Fibroblast of villous mesenchyme (primary cell): ENCODE measurements at places on chromosomes 2 and 18.
A peak's percentile ranks its signal among the peaks of the same experiment; 100 is the strongest.

GRCh38 chr18:24923138-24923537, 428.8 kb downstream of the ZNF521 start:
- no peak for DNase-seq

- DNase-seq, result no peak
These were observed 550.8 kb upstream of the ZNF804A start for GRCh38 chr2:184047536-184047935.

GRCh38 chr18:36560187-36560586, 262.7 kb downstream of the FHOD3 start:
- peak; percentile 18 for DNase-seq

DNA sequence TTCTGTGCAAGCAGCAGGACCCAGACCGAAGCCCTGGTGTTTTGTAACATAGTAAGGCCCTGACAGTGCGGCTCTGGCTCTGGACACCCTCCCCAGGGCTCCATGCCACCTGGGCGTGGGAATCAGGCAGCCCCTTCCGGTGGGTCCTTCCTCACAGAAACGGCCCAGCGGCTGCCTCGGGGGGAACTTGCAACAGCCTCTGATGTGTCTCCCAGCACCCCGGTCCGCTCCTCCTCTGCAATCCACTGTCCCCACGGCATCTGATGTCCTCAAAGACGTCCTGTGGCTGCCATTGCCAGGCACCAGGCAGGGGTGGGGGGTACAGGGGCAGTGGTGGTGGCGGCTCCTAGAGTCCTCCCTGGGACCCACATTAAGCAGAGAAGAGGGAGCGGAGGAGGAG, 58.8 kb downstream of the CENPO start:
- no peak for DNase-seq

DNA sequence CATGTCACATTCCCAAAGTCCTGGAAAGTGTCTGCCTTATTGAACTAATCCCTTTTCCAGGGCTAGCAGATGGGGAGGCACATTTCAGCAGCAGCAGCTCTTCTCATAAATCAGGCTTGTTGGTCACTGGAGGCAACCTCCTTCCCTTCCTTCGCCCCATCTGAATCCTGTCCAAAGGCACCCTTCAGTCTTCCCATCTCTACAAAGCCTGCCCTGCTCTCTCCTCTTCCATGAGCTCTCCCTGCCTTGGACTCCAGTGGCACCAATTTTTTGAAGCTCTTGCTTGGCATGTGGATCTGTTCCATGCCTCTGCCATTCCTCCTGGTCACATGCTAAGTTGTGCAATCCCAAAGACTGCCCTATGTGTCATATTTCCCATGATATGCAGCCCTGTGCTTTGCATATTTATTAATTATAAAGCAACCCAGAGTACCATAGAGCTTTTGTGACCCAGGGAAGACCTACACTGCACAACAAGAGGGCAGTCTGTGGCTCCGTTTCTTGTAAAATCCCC, 70.3 kb downstream of the ANTXR1 start:
- DNase-seq, result peak; percentile 83

DNA sequence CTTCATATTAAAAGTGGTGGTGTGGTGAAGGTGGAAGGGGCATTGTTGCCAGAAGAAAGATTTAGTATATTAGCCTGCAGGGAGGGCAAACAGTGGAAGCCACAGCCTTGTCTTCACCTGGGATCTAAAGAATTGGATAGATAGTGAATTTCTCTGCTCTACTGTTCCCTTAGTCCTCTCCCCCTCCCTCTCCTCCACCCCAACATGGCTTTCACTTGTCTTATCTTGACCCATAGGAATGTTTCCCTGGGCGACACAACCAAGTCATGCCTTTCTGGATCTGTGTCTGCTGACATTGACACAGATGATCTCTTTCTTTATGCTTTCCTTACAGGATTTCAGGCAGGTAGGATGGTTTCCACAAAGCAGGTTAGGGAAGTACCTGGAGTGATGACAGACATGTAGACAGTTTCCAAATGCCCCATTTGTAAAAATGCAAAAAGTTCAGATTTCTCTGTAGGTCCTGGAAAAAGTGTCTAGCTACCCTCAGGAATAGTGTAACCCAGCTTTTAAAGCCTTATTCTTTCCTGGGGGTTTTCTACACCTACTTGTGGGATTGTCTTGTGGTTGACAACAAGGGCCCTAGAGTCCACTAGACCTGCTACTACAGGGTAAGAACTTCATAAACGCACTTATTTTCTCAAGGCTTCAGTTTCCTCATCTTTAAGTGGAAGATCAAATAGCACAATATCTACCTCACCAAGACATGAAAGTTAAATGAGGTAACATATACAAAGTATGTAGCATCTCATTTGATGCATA, 184.2 kb upstream of the SP5 start:
- DNase-seq, result no peak

DNA sequence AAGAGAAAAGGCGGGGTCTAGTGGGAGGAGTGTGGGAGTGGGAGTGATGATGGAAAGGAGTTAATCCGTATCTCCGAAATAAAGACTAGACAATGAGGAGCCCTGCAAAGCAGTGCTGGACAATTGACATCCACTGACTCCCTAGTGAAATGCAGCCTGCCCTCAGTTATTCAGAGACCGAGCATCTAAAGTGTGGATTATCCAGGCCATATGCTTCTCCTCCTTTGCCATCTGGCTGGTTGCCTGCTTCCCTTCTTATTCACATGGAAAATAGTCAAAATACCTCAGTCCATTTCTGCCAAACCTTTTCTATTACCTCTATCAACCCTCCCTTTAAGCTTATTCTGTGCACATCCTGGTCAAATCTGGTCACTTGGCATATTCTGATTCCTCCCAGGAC, 288.8 kb upstream of the SIX3 start:
- no peak for DNase-seq

- no peak for DNase-seq
These were observed 48.1 kb downstream of the ATOH8 start for GRCh38 chr2:85801871-85802270.

- no peak for DNase-seq
These were observed 25.4 kb downstream of the SESTD1 start for GRCh38 chr2:179239195-179239594.

DNA sequence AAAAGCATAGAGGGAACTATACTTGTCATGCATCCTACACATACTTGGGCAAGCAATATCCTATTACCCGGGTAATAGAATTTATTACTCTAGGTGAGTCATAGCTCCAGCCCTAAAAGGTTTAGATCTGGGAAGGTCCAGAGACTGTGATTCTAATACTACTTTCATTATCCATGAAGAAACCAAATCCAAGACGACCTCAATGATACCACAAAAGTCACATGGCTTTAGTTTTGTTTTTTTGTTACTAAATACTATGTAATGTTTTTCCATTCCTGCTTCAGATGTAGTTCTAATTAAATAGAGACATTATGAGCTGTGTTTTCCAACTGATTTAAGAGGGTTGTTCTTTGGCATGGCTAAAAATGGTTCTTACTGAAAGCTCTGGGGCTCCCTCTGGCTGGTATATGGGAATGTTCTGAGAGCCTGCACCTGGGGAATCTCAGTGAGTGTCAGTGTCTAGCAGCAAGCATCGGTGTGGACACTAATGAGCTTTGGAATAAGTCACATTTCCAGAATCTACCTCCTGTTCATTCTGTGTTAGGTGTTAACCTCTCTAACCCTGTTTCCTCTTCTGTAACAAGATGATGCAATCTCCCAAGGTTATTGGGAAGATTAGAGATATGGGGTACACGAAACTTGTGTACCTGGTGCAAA, 20.5 kb upstream of the IL1RL2 start:
- peak; percentile 84 for DNase-seq

GRCh38 chr2:55478610-55479304, 40.8 kb upstream of the CFAP36 start:
- no peak for DNase-seq

DNA sequence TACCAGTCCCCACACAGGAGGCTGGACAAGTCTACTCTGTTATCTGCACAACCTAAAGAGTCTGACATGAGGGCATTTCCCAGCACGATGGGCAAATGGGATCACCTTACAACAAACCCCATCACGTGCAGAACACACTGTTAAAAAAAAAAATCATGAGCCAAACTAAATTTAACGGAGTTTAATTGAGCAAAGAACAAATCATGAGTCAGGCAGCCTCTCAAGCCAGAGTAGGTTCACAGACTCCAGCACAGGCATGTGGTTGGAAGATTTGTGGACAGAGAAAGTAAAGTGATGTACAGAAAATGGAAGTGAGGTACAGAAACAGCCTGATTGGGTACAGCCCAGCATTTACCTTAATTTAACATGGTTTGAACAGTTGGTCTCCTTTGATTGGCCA, 59.9 kb downstream of the KYNU start:
- no peak for DNase-seq
